A549 treated with DMSO at 1 μM for 4 hours (cell line): ENCODE measurements at places on chromosomes 7 and 10. TPM values are rescaled to one million over a fixed set of nuclear protein-coding genes. Genes with fewer than 3 reads are reported as not detected.

The AKR1C4 gene
- 0.15 to 0.39 TPM (median 0.24 TPM) in 5 replicates for total RNA-seq

The SERPINE1 gene
- total RNA-seq = 793 to 966 TPM (median 846 TPM) in 5 replicates

The UNC5B gene
- total RNA-seq = 0.57 to 0.87 TPM (median 0.71 TPM) in 5 replicates

The CLCN1 gene
- total RNA-seq = 0.03 to 0.07 TPM (median 0.06 TPM) in 3 of 5 replicates, not detected in the others

The ACTL6B gene
- not detected in 5 replicates for total RNA-seq

The POLR1F gene
- total RNA-seq = 14.8 to 18.1 TPM (median 17.7 TPM) in 5 replicates

The IDI2 gene
- total RNA-seq = 0.06 to 0.17 TPM in 2 of 5 replicates, not detected in the others

The VTI1A gene
- 12.6 to 15.9 TPM (median 13.9 TPM) in 5 replicates for total RNA-seq

The CLEC5A gene
- total RNA-seq = not detected in 5 replicates

The PVRIG gene
- total RNA-seq = not detected in 5 replicates

The PNLIPRP1 gene
- total RNA-seq = not detected in 5 replicates

The EGFR gene
- total RNA-seq = 105 to 158 TPM (median 140 TPM) in 5 replicates

The CFAP70 gene
- 0.12 to 0.37 TPM (median 0.19 TPM) in 5 replicates for total RNA-seq

The LRIT2 gene
- total RNA-seq = not detected in 5 replicates

The SLC26A5 gene
- not detected in 5 replicates for total RNA-seq

The FAM24B gene
- 12.4 to 16.3 TPM (median 13.5 TPM) in 5 replicates for total RNA-seq

The LOXL4 gene
- total RNA-seq = 1.3 to 1.7 TPM (median 1.5 TPM) in 5 replicates

The AZGP1 gene
- 0.23 TPM in 1 of 5 replicates, not detected in the others for total RNA-seq

The COX15 gene
- total RNA-seq = 25.1 to 36.7 TPM (median 35.5 TPM) in 5 replicates

The DNAH11 gene
- total RNA-seq = 0.02 to 0.26 TPM (median 0.10 TPM) in 5 replicates

The DYDC2 gene
- 0.05 to 0.25 TPM in 2 of 5 replicates, not detected in the others for total RNA-seq

The ATRNL1 gene
- 0.16 to 0.45 TPM (median 0.25 TPM) in 5 replicates for total RNA-seq

The SLC26A3 gene
- not detected in 5 replicates for total RNA-seq
